CMK (cell line): ENCODE measurements at places on chromosomes 5 and 9.

- no peak for DNase-seq
Observed at GRCh38 chr5:80576383-80576782, 6.3 kb upstream of the ANKRD34B start.

GRCh38 chr9:7752481-7752880 lies 47.1 kb downstream of the DMAC1 start:
- no peak for DNase-seq

- DNase-seq: no peak
Observed at GRCh38 chr9:122883125-122883524, 22.0 kb downstream of the RC3H2 start.

DNA sequence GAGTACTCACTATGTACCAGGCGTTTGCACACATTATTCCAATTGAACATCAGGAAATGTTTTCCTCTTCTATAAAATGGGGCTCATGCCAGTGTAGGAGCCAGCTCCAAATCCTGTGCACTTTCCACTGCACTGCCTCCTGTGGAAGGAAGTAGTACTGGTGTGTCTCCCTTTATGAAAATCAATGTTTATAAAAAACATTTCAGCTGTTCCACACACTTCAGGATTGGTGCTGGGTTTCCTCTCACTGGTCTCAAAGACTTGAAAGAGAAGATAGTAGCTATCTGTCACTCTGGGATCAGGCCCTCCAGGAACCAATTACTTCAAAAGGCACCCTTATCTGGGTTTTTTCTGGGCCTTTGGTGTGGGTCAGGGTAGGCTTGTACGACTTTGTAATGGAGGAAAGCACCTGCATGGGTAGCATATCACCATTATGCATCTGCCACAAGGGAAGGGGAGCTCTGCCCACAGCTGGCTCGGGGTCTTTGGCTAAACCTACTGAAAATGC lies 32.5 kb downstream of the RAB14 start:
- DNase-seq: no peak

GRCh38 chr5:1525624-1526189 lies 1.9 kb upstream of the LPCAT1 start:
- no peak for DNase-seq

GRCh38 chr5:27087747-27088146 lies 49.4 kb upstream of the CDH9 start:
- DNase-seq: no peak

DNA sequence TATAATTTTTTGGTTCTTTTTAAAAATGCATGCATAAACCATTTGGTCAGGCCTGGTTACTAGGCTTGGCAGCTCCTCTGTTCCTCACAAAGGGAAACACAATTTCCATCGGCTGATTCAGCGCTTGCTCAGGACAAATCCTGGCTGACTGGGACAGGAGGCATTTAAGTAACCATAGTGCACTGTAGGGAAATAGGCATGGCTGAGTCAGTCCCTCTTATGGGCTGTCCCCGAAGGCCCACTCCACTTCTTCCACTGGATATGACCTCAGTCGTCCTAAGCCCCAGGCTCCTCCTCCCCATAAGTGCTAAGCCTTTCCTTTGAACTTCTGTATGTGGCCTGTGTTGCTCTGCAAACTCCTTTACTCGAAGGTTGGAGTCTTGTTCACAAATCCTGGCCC lies 71.2 kb upstream of the GLIS3 start:
- DNase-seq: no peak

DNA sequence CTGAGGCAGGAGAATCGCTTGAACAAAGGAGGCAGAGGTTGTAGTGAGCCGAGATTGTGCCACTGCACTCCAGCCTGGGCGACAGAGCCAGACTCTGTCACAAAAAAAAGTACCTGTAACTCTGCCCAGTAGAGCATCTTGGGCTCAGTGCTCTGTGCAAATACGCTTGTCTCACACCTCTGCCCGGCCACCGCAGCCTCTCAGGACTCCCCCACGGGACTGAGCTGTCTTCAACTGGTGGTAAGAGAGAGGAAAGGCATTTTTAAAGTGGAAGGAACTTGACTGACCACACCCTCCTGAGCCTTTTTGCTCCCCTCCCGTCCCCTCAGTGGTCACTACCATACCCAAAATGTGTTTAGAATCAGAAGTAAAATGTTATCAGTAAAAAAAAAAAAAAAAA lies 174.3 kb upstream of the PIK3R1 start:
- DNase-seq: no peak

DNA sequence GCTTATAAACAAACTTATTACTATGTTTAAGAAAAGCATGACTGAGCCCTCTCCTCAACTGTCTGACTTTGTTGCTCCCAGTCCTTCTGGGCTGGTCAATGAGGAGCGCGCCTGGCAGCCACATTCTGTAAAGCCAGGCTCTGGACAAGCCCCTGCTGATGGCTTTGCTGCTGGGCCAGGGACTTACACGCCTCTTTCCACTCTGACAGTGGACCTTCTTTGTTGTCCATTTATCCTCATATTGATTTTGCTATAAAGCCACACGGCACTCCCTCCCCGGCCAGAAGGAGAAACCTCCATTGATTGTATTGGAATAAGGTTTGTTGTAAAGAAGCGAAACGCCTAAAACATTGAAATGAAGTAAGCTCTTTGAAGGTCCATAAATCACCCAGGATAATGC lies 50.6 kb downstream of the C5orf15 start:
- no peak for DNase-seq

GRCh38 chr5:113204525-113205161 lies 228.0 kb downstream of the DCP2 start:
- DNase-seq: no peak

DNA sequence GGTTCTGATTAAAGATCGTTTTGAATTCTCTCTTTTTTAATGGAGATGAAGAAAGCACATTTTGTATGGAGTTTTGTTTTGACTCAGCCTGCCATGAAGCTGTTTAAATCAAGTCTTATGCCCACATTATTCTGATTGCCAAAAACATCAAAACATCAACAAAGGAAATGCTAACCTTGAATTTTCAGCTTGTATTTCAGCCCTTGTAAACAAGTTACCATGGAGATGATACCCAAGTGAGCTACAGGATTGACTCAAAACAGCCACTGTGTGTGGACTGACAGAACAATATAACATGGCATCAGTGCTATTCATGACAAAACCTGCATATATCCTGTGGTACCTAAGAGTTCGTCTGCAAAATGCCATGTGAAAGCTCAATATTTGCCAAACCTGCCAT lies 1581.0 kb downstream of the MAT2B start:
- no peak for DNase-seq
